ENCODE measurements at places on chromosomes 13 and 19.
A peak's percentile ranks its signal among the peaks of the same experiment; 100 is the strongest.

- DNase-seq = peak; percentile 96
Observed at GRCh38 chr19:8423817-8424223, 10.7 kb downstream of the MARCHF2 start.

DNA sequence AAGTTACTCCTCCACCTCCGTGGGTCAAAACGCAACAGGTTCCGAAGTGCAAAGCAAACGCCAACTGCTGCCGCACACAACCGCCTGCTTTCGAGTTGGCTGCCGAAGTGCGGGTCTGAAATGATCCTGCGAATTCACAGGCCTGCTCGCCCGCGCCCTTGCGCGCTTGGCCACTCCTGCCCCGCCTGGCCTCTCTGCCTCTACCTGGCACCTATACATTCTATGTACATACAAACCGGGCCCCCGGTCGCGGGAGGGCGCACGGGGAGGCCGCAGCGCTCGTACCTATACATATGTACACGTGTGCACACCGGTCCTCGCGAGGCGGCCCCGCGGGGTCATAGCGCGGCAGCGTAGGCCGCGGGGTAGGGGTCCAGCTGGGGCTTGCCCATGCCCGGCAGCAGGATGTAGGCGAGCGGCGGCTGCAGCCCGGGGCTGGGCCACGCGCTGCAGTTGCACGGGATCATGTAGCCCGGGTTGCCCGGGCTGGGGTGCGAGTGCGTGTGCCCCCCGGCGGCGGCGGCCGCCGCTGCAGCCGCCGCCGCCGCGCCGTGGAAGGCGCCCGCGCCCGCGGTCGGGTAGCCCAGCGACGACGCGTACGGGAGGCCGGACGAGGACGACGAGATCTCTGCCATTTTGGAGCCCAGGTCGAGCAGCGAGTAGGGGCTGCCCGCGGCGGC lies 1.3 kb downstream of the SOX21 start:
- no peak for DNase-seq

GRCh38 chr19:55484593-55485438 lies at the start of gene NAT14:
TSS of gene NAT14 (plus strand) at chr19:55485188. CDS start at chr19:55485709, 521 bp downstream.
- DNase-seq = peak; percentile 61

DNA sequence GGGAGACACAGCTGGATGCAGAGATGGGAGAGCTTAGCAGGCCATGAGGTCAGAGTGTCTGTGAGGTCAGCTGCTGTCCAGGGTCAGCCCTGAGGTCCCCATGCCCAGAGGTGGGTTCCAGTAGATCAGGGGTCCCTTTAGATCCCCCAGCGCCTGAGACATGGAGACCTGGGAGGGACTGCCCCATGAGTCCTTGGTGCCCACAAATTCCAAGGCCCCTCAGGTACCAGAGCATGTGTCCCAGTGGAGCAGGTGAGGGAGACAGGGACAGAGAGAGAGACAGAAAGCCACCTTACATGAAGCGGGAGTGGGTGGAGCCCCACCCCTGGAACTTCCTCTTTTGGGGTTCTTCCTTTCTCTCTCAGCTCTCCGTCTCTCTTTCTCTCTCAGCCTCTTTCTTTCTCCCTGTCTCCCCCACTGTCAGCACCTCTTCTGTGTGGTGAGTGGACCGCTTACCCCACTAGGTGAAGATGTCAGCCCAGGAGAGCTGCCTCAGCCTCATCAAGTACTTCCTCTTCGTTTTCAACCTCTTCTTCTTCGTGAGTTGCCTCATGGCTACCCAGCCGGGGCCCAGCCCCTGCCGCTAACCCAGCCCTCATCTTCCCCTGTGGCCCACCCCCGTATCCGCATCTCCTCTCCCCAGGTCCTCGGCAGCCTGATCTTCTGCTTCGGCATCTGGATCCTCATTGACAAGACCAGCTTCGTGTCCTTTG lies at the start of gene CD37:
CD37 (plus strand) TSS at position 336 of the 713 bp plus-strand sequence; CDS start at position 471, 135 bp downstream.
- no peak for DNase-seq

DNA sequence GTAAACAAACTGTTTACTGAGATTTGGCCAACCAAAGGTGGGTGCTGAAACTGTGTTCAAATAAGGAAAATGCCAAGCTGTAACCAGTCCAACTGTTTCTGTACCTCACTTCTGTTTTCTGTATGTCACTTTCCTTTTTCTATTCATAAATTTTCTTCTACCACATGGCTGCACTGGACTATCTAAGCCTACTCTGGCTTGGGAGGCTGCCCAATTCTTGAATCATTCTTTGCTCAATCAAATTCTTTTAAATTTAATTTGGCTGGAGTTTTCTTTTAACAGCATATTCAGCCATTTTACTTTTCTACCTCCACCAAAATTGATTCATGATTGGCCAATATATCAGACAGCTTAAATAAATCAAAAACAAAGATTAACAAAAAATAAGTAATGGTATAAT lies 1575.5 kb upstream of the SPRY2 start:
- no peak for DNase-seq

DNA sequence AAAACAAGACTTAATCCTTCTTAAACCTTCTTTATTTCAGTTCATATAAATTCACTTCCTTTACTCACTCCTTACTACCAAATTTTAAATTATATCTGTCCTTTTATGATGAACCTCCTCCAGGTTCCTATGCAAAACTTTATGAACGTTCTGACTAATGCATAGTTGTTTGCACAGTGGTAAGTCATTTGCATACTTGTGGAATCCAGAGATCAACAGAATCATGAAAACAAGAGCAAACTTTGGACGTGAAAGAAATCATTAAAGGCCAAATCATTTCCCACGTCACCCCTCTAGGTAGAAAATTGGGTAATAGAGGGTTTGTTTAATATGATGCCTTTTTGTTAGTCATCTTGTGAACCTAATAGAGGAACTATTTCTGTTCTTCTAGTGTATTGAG lies 32.3 kb upstream of the MYCBP2 start:
- DNase-seq = no peak

- peak; percentile 71 for DNase-seq
Observed at GRCh38 chr19:18317961-18318800, 4.7 kb downstream of the LSM4 start.

DNA sequence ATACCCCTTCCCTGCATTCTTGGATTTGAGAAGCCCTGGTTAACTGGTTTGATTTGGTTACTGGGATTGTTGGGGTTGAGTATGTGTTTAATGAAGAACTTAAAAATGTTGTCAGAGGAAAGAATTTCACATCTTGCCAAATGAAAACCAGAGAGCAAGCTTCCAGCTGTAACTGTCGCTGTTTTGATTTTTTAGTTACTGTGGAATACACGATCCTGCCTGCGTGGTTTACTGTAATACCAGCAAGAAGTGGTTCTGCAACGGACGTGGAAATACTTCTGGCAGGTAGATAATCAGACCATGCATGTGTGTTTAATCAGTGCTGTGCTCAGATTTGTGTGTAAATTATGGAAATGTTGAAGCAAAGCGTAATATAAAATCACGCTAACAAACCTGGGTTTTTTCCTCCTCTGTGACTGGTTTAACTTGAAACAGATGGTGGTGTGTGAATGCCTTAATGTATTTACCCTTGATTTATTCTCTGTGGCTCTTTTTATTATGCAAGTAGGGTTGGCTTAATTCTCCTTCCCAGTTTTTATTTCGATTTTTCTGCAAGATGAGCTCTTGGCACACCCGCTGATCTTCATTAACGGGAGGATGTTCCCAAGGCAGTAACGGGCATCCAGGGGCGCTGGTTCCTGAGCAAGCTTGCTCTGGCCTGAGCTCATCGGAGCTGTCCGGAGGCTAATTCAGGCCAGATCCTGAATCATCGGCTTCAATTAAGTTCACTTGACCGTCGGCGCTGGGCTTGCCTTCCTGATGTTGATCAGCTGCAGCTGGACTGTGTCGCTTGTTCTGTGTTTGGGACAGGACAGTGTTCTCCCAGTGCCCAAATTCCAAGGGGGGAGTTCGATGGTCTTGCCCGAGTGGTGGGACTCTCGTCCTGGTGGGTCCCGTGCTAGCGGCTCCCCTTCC lies 16.0 kb downstream of the UPF1 start:
- no peak for DNase-seq

DNA sequence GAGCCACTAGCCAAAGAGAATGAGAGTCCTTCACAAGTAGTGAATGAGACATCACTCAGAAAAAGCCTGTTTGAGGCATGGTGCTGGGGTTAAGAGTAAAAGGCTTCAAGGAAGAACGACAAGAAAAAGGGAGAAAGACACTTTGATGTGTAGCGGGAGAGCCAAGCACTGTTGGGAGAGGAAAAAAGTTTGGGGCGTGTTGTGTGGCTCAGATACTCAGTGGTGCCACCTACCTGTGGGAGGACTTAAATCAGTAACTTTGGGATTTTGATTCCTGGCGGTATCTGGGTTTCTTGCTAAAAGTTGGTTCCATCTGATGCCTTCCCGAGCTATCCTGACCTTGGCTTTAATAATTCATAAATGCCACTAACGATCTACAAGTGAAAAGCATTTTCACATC lies 12.3 kb downstream of the ELSPBP1 start:
- DNase-seq = no peak

DNA sequence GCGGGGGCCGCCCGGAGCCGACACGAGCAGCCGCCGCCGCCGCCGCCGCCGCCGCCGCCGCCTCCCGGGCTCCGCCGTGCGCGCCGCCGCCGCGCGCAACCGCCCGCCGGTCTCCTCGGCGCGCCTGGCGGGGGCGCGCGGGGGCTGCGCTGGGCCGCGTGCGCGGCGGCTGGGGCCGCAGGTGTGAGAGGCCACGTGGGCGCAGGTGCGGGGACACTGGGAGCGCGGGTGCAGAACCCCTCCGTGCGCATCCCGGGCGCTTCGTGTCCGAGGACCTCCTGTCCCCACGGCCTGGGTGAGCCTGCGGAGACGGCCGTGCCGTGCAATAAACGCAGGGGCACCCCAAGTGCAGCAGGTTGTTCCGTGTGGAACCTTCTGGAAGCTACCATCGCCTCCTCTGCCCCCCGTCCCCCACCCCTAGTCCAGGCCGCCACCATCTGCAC lies at the start of gene LINGO3:
LINGO3 (minus strand) TSS at position 41 of the 443 bp plus-strand sequence. CDS start 16,378 bp downstream, outside the sequence.
- DNase-seq = no peak

- no peak for DNase-seq
Observed at GRCh38 chr13:114263578-114263977, 17.8 kb upstream of the UPF3A start.

DNA sequence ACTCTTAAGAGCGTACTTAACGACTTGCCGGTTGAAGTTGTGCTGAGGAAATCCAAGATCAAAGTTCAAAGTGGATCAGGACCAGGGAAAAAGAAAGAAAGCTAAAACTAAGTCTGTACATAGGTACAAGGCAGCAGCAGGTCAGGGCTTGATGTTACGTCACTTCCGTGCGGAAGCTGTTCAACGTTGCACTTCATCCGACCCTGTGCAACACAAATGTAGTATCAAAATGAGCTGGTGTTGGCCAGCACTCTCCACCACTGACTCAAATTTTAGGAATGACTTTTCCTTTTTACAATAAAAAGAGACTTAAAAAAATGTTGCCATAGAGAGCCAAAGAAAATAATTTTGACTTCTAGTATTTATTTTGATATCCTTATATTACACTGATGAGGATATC lies 1315.4 kb downstream of the EFNB2 start:
- DNase-seq = no peak

DNA sequence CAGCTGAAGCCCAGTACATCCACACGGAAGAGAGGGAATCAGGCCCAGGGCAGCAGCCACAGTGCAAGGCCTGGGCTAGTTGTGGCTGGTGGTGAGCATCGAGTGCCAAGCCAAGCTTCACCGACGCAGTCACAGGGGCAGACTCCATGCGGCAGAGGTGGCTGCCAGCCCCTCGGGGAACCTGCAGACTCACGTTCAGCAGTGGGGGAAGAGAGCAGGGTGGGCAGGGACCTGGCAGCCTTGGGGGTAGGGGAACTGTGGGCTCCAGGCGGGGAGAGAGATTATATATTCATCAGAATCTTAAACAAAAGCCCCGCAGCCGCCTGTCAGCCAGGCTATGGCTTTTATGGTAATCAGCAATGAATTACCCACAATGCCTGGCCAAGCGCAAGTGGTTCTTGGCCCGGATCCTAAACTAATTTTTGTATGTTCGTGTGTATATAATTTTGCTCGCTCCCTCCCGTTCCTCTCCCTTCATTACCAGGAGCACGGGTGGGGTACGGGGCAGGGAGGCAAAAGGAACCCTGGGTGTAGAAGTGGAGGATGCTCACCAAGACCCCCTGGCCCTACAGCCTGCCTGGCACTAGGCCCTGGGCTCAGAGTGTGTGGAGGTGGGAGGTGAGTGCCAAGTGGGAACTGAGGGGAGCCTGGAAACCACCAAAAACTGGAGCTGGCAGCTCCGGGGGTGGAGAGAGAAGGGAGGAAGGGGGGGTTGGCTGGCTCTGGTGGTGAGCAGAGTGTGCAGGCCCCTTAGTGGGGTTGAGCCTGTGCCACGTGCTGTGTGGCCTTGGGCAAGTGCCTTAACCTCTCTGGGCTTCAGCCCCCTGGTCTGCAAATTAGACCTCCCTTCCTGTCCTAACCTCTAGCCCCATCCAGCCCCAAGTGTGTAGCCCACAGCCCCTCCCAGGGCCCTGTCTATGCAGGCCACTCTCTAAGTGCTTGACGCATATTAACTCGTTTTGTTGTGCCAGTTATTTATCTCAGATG lies 31.9 kb downstream of the PTPRS start:
- DNase-seq = peak; percentile 69

- no peak for DNase-seq
Observed at GRCh38 chr13:20848944-20849343, 53.6 kb downstream of the XPO4 start.

DNA sequence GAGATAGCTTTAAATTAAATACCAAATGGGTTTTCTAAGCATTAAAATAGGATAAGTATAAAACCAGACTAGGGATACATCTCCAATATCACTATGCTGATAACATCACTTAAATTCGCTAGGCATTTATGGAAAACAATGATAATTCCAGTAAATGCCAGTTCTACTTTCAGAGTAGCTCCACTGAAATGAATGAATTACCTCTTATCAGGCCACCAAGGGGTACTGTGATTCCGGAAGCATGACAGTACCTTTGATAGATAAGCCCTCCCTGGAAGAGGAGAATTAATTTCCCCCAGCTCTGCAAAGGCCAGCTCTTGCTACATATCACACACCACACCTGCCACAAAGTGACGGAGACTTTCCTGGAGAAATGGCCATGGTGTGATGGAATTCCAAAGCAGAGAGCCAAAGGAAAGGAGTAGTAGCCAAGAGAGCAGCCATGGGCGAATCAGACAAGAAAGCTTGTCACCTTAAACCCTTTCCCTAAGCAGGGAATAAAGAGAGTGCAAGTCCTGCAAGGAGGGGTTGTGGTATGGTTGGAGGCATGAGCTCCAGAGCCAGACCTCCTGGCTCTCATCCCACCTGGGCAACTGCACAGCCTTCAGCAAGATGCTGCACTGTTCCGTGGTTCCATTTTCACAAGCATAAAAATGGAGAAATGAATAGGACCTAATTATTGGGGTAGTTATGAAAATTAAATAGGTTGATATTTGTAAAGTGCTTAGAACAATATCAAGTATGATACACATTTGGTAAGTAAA lies 423.1 kb downstream of the FGF14 start:
- DNase-seq = no peak

- no peak for DNase-seq
Observed at GRCh38 chr19:9627856-9628255, 6.8 kb upstream of the ZNF561 start.

Data from endothelial cell of umbilical vein (primary cell).